Stimulated activated CD4-positive, alpha-beta T cell treated with anti-CD3 and anti-CD28 coated beads, Interleukin-2, amount 100 ng/mL, for 24 hours (primary cell): ENCODE measurements at places on chromosomes 2 and 18.

DNA sequence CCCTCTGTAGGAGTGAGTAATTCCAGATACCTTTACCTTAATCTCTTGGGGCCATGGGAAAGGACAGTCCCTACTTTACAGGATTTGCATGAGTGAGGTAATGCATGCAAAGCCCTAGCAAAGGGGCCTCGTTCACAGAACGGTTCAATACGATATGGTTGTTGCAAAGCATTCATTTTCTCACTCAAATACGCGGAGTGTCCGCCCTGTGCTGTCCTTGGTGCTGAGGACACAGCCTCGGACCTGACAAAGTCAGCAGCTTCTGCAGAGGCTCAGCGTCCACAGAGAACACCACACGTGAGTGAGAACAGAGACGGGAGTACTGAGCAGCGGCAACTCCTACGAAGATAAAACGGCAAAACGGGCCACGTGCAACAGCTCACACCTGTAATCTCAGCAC is 125.7 kb downstream of the EIPR1 start:
- no peak for DNase-seq

DNA sequence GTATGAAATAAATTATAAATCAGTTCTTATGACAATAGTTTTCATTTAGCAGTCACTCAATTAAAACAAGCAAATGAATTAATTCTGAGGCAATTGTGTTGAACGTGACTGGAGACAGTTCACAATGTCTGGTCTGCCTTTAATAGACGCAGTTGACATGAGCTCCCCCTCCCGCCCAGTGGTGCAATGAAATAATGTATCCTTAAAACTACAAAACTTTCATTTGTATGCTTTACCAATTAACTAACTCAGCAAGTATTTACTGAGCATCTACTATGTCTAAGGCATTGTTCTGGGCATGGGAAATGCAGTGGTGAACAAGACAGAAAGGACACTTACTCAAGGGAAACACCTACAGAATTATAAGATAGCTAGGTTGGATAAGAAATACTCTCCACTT is 3.5 kb upstream of the DSC2 start:
- no peak for DNase-seq

GRCh38 chr2:232505856-232506255 is 14.3 kb upstream of the PRSS56 start:
- no peak for DNase-seq

GRCh38 chr2:32136097-32136496 is 29.6 kb upstream of the SLC30A6 start:
- no peak for DNase-seq

DNA sequence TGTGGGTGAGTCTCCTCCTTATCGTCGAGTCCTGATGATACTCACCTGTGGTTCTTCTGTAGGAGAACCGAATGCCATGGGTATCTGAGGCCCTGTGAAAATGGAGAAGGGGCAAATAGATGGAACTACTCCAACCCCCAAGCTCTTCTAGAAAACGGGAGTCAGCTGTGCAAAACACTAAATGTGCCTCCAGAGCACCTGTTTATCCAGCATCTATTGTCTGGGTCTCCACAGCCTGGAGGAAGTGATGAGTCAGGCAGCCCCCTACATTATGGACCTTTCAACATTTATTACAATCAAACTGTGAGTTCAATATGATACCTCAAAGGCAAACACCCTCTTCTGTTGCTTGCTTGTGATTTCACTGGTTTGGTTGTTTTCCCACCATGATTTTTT is 9.8 kb upstream of the LRRFIP1 start:
- DNase-seq, result no peak

- DNase-seq, result no peak
Observed at GRCh38 chr2:119482481-119483394, 41.5 kb downstream of the SCTR start.

GRCh38 chr18:79402977-79403722 is 7.4 kb downstream of the NFATC1 start:
- no peak for DNase-seq

GRCh38 chr2:219335373-219335786 is 2.8 kb upstream of the RESP18 start:
- DNase-seq, result no peak

DNA sequence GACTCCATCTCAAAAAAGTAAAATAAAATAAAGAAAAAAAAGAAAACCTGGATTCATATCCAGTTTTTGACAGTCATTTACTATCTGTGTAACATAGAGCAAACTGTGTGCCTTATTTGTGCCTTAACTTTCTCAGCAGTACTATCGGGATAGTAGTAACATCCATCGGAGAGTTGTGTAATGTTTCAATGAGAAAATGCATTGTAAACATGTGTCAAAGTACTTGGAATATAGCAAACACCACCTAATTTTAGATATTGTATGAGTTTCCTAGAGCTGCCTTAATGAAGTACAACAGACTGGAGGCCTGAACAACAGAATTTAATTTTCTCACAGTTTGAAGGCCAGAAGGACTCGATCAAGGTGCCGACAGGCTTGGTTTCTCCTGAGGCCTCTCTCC is 81.3 kb upstream of the CDC42EP3 start:
- no peak for DNase-seq

DNA sequence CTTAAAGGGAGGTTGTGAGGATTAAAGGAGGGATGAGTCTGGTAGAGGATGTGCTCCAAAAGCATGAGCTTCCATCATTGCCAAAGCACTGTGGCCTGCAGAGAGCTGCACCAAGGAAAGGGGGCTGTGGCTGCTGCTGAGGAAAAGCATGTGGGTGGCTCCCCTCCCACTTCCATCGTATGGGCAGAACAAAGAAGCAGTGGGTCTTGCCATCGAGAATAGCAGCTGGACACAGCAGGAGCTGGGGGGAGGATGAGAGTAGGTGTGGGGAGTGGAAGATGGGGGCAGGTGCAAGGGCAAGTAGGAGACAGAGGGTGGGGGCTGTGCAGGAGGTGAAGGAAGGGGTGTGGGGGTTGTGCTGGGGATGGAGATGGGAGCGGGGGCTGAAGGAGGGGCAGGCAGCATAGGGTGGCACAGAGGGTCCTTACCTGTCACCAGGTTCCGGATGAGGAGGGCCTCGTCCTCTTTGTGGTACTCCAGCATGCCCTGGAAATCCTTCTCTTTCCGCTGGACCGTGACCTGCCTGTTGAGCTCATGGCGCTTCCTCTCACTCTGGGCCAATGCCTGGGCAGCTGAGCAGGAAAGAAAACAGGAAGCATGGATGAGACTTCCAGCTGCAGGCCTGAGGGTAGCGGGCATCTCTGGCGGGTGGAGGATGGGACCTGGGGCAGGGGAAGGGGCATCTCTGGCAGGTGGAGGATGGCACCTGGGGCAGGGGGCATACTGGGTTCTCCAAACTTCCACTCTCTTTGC is 33.6 kb upstream of the ACAA2 start:
- DNase-seq, result no peak

DNA sequence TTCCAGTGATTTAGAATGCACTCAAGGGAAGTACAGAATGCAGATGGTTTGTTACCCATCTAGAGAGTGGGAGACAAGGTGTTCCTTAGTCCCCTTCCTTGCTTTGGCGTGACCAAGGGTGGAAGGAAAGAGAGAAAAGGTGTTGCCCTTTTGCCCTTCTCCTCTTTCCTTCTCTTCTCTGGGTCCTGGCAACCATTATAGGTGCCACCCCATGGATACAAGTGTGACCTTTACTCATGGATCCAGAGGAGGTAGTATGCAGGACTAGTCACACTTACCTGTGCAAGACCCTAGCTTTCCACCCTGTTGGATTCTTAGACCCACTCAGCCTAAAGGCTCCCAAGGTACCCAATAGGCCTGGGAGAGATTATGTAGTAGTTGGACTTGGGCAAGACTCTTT is 11.6 kb upstream of the RBFA start:
- no peak for DNase-seq

- DNase-seq, result no peak
Observed at GRCh38 chr2:99278793-99279291, 22.2 kb downstream of the LYG1 start.

- DNase-seq, result no peak
Observed at GRCh38 chr2:219957820-219958219, 330.4 kb downstream of the SLC4A3 start.

DNA sequence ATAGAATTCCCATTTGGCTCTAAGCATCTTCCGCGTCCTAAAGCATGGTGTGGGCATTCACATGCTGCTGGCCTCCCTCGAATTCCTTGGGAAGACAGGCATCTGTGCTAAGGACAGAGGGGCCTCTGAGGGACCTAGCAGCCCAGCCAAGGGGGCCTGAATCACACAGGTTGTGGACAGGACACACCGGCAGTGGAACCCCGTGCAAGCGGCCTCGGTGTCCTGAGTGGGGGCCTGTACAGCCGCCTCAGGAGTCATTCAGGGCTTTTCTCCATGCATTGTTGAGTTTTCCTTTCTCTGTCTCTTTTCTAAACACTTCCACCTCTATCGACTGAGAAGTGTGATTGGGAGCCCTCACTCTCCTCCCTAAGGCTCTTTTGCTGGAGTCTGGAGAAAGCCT is 44.3 kb upstream of the SMIM21 start:
- no peak for DNase-seq

GRCh38 chr2:98835831-98836385 is 100.1 kb downstream of the CRACDL start:
- DNase-seq, result no peak

GRCh38 chr2:82155469-82155868 is 1850.9 kb upstream of the LRRTM1 start:
- DNase-seq, result no peak

GRCh38 chr18:3150274-3150673 is 69.5 kb downstream of the MYOM1 start:
- DNase-seq, result no peak

DNA sequence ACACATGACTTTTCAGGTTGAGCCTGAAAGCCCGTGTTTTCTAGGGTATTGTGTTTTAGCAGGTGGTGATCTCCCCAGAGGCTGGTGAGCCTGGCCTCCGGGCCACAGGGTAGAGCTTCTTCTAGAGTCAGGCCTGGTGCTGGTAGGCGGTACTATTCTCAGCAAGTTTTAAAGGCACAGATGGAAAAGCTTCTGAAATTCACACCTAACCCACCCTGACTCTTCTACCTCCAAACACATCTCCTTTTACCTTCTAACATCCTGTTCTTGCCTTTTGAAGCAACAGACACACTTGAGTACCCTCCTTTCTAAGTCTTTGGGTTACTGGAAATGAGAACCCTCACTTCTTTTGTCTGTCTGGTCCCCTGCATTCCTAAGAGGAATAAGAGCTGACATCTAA is 191.1 kb downstream of the SETBP1 start:
- DNase-seq, result no peak

DNA sequence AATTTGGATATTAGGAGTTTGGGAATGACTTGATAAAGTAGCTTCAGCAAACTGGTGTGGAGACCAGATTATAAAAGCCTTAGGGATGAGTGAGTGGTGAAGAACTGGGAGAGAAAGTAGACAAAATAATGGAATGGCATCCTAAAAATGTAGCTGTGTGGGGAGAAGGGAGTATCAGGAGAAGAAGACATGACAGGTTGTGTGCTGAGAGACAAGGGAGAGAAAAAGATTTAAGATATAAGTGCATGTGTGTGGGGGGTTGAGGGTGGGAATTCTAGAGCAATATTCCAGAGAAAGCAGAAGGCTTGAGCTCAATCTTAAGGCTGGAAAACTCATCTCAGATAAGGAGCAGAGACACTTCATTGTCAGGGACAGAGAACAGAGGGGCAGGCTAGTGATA is 159.5 kb downstream of the HNMT start:
- DNase-seq, result no peak

DNA sequence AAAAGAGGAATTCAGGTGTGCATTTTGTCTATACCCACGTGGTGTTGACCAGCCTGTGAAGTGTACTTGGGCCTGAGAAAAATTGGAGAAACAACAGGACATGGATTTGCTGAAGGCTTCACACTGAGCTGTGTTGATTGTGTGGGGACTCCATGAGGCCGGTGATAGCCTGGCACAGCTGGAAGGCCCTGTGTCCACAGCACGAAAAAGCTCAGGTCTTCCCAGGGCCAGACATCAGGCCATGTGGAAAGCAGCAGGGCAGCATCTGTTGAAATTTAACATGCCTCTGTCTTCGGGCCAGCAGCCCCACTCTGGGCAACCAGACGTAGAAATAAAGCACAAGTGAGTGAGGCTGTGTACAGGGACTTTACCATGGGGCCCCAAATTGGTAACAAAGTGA is 84.1 kb downstream of the HS6ST1 start:
- DNase-seq, result no peak

DNA sequence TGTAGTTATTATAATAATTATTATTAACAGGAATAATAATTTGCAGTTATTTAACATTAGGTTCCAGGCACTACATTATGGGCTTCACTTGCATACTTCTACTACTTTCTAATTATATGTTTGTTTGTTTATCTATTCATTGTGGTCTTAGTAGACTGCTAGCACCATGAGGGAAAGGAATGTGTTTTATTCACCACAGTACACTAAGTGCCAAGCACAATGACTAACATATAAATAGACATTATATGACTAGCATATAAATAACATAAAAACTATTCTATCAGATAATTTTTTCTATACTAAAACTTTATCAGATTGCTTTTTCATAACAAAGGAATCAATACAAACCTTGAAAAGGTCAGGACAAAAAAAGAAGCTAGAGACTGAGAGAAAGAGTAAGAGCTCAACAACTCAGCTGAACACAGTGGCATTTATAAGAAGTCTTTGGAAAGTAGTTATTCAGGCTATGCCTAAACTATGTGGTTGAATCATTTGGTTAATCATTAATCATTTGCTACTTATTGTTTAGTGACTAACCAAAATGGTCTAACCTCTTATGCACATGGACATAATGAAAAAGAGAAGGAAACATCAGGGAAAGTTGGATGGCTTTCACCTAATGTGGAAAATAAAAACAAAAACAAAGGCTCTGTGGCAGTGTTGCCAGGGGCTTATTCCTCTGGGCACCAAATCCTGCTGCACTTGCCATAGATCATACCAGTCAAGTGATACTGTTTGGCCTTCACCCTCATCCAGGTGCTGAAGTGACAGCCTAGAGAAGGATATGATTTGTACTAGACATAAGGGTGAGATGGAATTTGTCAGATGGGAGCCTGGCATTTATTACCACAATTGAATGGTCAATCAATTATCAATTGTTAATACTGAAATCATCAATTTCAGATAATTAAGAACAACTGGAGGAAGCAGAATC is 174.9 kb downstream of the ETAA1 start:
- DNase-seq, result no peak

DNA sequence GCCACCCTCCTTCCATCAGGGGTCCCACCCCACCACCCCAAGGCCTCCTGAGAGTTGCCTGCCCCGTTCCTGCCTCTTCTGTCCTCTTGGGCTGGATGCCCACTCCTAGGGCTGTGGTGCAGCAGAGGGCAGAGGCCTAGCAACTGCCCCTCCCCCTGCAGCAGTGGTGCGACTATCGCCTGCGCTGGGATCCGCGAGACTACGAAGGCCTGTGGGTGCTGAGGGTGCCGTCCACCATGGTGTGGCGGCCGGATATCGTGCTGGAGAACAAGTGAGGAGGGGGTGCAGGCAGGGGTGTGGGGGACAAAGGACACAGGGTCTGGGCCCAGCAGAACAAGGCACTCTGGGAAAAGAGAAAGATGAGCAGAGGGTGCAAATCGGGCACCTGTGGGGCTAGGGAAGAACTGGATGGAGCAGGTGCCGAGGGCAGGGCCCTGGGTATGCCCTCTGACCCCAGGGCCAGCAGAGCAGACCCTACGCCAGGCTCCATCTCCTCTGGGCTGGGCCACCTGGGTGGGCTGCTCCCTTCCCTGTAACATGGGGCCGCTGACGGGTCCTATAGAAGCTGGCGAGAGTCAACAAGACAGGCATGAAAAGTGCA is 1.0 kb downstream of the CHRNG start:
- no peak for DNase-seq

- no peak for DNase-seq
Observed at GRCh38 chr2:104849101-104849500, 4.8 kb upstream of the POU3F3 start.

GRCh38 chr2:215843579-215843978 is 169.8 kb downstream of the MREG start:
- DNase-seq, result no peak
